ENCODE measurements at places on chromosomes 1 and 21.

DNA sequence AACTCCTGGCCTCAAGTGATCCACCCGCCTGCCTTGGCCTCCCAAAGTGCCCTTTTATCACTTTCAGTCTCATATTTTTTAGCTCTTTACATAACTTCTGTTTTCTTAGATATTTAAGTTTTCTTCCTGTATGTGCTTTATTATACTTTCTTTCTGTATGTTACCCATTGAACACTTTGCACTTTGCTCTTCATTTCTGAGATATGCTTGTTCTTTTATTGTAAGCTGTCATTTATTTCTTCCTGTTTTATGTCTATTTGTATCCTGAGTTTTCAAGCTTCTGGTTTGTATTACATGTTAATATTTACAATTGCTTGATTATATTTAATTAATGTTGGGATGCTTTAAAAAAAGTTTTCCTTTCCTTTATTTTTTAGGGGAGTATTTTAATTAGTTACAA is 35.7 kb downstream of the ZSCAN20 start:
- no peak for DNase-seq

- no peak for DNase-seq
Measured at GRCh38 chr1:100671601-100672000, 47.9 kb upstream of the VCAM1 start.

- no peak for DNase-seq
Measured at GRCh38 chr1:213680677-213681325, 307.0 kb upstream of the PROX1 start.

DNA sequence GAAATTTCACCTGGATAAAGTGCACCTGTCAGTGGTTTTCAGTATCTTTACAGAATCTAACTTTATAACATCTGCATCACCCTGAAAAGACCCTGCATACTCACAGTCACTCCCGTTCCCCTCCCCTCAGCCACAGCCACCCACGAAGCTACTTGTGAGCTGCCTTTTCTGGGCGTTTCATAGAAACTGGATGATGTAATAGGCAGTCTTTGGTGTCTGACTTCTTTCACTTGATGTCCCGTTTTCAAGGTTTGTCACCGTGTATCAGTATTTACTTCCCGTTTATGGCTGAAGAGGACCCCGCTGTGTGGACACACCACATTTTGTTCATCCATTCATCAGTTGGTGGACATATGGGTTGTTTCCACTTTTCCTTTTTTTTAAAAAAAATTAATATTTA is 47.8 kb upstream of the LRRC3 start:
- DNase-seq = no peak

GRCh38 chr21:31878831-31879230 is 6.0 kb downstream of the HUNK start:
- DNase-seq = no peak

DNA sequence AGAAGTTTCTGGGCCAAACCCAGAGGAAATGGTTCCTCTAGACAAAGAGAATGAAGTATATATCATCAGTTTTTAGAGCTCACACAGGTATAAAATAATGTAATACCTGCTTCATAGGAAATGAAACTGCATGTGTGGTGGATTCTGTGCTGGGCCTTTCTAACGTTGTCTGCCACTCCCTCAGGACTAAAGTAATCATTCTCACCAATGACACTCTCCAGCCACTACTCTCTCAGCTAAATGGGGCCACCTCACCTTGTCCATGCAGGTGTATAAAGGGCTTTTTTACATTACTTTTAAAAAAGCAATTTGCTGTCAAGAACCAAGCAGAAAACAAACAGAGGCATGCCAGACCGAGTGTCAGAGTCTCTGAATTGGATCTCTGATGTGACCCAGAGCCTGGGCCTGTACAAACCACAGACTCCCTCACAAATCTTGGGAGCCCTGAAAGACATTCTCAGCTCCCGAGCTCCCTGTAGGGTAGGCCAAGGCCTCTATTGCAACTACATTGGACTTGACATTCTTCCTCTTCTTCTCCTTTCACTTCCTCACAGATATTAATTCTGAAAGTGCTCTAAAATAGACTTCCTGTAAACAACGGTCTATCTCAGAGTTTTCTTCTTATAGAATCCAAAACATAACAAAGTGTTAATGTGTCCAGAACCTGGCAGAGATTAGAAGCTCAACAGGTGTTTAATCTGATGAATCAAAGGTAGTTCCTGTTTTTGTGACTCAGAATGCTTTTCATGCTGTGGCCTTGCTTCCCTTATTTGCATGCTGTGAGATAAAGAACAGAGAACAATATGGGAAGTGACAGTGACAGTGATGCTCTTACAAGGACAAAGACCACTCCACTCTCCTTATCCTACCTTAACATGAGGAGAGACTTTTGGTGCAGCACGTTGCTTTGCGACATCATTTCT is 8.6 kb downstream of the AIM2 start:
- DNase-seq = no peak

DNA sequence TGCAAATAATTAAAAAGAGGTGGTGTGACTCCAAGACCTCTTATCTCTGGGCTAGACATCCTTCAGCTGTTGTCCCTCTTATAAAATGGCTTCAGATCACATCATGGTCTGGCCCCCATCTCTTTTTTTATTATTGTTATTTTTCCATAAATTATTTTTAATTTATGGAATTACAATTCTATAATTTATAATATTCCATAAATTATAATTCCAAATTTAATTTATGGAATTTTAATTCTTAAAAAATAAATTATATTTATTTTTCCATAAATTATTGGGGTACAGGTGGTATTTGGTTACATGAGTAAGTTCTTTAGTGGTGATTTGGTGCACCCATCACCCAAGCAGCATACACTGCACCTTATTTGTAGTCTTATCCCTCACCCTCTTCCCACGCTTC is 65.9 kb upstream of the GJA5 start:
- DNase-seq = no peak

DNA sequence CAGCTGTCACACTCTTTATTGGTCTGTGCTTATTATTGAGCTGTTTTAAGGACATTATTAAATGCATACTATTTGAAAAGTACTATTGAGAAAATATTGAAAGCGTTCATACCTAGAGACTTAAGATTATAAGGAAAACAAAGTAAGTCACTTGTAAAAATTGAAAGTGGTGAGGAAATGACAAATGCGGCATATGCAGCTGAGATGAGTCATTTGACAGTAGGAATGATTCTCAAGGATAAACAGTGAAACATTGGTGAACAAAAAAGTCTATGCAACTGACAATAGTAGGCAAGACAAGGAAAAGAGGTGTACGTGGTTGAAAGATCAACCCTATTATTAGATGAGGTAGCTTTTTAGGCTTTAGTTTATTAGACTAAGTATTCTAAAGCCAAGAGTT is 82.6 kb upstream of the MAP10 start:
- no peak for DNase-seq

- no peak for DNase-seq
Measured at GRCh38 chr21:44018813-44019567, 6.9 kb downstream of the TRAPPC10 start.

DNA sequence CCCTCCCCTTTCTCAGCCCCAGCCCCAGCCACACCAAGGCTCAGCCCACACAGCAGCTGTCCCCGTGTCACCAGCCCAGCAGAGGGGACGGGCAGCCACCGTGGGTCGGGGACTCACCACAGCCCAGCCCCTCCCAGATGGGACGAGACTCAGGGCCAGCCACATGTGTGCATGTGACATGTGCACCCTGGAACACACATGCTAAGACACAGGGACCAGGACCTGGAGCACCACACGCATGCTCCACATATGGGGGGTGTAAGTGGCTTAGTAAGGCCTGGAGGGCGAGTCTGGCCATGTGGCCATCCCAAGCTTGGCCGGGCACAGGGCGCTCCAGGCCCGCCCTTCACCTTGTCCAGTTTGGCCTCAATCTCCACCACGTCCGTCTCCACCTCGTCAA is 4.0 kb downstream of the ACAP3 start:
- no peak for DNase-seq
